Fibroblast of skin of left quadriceps (primary cell): ENCODE measurements at places on chromosomes 11 and 22.

GRCh38 chr11:80241766-80242165, 800.9 kb upstream of the TENM4 start:
- DNase-seq = no peak

- no peak for DNase-seq
These were observed 572.5 kb downstream of the BRD1 start for GRCh38 chr22:49255154-49255553.

DNA sequence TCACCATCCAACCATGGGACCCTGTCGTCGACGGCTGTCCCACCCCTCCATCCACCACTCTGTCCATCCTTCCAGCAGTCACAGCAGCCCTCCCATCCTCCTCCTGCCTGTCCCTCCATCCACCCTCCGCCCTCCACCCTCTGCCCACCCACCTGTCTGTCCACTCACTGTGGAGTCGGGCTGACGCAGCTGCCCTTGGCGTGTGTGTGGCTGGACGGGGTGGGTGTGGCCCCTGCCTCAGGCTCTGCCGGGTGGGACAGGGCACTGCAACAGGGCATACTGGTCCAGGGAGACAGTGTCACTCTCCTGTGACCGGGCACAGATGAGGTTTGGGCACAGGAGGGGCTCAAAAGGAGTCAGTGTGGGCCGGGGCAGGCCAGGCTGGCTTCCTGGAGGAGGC, 1.9 kb downstream of the PKP3 start:
- no peak for DNase-seq

GRCh38 chr22:45424241-45424731, 10.8 kb downstream of the RIBC2 start:
- DNase-seq = no peak

GRCh38 chr11:68749229-68750123, 1.8 kb downstream of the TESMIN start:
- DNase-seq = no peak

- no peak for DNase-seq
These were observed 605.6 kb downstream of the SOX6 start for GRCh38 chr11:15750535-15751308.

GRCh38 chr11:498297-499181, 8.5 kb downstream of the RNH1 start:
- no peak for DNase-seq

DNA sequence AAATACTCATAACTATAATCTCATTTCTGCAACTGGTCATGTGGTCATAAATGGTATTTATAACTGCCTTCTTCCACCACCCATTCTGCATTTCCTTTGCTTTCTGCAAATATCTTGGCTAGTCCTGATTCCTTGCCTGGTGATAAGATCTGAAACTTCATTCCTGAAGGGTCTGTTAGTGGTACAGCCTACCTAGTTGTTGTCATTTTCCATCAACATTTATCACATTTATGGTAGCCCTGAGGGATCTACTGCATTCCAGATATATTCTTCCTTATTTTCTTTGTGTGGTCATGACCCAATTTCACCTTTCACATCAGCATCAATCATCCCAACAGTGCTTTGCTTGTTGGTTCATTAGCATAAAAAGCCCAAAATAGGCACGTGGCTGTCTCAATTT, 50.1 kb downstream of the DDX6 start:
- DNase-seq = no peak

- no peak for DNase-seq
These were observed 1333.9 kb downstream of the BRD1 start for GRCh38 chr22:48493733-48494132.

GRCh38 chr11:82901922-82902485, 468 bp downstream of the DDIAS start:
- no peak for DNase-seq

DNA sequence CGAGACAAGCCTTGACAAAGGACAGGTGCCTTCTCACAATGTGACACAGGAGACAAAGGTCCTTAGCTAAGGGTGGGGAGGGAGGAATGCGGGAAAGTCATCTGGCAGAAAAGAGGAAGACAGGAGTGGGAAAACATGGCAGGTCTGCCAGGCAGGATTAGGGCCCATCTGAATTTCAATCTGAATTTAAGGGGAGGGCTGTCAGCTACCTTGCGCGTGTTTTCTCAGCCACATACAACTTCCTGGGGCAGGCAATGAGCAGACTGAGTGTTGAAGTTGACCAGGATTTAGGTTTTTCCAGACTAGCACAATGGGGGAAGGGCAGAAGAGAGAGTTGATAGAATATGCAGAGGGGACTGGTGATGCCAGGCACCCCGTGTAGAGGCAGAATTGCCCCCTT, 66.7 kb upstream of the LARGE1 start:
- no peak for DNase-seq

- no peak for DNase-seq
These were observed 243.1 kb downstream of the ST3GAL4 start for GRCh38 chr11:126598344-126599216.

- no peak for DNase-seq
These were observed 189.0 kb upstream of the ANO3 start for GRCh38 chr11:26142891-26143290.

GRCh38 chr11:23974051-23974450, 522.8 kb upstream of the LUZP2 start:
- no peak for DNase-seq

GRCh38 chr11:101442171-101442570, 141.6 kb downstream of the TRPC6 start:
- DNase-seq = peak; percentile 21

DNA sequence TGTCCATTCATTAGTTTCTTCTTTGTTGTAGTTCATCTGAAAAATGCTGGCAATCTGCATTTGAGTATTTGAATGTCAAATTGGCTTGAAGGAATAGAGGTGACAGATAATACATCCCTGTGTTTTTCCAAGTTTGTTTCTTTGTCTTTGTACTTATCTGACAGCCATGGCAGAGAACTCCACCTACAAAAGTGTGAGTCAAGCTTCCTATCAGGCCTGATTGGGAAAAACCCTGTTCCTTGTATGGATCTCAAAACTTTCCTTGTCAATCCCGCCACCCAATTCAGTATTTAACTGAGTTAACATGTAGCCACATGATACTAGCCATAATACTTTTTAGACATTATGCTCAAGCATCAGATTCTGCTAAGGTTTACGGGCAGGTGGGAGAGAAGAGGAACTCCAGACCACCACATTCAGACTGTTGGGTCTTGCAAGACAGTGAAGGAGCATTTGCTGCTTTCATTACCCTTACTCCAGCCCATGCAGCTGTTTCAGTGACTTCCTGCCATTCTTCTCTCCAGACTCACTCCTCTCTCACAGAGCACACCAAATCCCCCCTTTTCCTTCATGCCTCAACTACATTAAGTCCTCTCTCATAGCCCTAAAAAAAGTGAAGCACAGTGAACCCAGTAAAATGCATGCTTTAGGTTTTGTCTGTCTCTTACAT, 65.9 kb downstream of the BLID start:
- DNase-seq = no peak

DNA sequence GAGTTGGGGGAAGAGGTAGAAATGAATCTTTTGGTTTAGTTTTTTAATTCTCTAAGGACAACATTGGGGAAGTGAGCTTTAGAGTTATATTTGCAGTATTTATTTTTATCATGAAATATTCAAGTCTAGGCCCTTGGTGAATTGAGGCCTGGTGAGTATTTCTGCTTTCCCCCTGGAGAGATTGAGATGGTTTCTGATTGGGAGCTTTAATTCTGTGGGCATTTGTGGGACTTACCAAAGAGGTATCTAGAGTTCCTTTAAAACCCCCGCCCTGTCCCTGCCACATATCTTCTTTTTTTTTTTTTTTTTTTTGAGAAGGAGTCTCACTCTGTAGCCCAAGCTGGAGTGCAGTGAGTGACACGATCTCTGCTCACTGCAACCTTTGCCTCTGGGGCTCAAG, 9.6 kb downstream of the ACO2 start:
- DNase-seq = no peak

DNA sequence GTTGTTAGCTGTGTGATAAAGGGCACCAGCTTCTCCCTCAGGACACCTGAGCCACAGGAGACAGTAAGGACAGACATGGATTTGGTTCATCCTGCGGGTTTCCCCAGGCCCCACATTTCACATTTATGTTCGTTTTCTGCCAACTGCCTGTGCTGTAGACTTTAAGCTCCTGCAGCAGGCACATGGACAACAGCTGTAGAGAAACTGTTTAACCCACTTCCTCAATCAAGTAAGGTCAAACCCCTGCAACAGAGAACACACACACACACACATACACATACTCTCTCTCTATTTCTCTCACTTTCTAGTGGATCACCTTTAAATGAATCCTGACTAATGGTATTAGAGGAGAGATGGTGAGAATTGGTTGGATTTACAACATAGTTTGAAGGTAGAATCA, 90.7 kb downstream of the C11orf87 start:
- no peak for DNase-seq

DNA sequence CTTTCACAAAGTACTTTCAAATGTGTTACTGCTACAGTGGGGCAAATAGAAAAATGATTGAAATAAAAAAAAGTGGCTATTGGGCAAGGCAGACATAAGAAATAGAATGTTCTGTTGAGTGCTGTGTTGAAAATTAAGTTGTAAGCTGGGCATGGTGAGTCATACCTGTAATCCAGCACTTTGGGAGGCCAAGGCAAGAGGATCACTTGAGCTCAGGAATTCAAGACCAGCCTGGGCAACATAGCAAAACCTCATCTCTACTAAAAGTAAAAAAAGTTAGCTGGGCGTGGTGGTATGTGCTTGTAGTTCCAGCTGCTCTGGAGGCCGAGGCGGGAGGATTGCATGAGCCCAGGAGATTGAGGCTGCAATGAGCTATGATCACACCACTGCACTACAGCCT, 26.9 kb upstream of the LDHA start:
- DNase-seq = no peak

- DNase-seq = peak; percentile 57
These were observed 42.6 kb upstream of the APOA1 start for GRCh38 chr11:116879800-116880625.

GRCh38 chr22:29860006-29860766, 22.1 kb upstream of the ASCC2 start:
- no peak for DNase-seq

- DNase-seq = no peak
These were observed 71.0 kb downstream of the CSTPP1 start for GRCh38 chr11:47007579-47007978.

DNA sequence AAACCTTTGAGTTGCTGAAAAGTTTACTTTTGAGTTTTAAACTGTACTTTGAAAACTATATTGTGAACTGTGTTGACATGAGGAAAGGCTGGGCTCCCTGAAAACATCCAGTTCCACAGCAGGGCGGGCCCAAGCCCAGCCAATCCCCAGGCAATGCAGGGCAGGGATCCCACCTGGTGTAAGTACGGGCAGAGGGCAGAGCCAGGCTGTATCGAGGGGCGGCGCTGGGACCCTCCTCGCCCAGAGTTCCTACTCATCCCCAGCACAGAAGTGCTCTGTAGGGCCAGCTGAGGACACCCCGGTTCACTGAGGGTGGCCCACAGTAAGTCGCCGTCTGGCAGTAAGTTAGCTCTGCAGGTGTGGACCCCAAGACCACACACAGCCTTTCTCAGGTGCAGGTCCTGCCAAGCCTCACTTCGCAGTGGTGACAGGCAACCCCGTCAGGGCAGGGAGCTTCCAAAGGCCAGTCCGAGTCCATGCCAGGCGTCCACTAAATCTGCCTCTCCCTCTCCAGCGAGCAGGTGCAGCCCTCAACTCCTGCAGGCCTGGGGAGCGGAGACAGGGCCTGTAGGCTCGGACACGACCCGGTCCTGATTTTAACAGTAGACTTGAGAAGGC, 6.3 kb downstream of the RASSF7 start:
- DNase-seq = no peak

DNA sequence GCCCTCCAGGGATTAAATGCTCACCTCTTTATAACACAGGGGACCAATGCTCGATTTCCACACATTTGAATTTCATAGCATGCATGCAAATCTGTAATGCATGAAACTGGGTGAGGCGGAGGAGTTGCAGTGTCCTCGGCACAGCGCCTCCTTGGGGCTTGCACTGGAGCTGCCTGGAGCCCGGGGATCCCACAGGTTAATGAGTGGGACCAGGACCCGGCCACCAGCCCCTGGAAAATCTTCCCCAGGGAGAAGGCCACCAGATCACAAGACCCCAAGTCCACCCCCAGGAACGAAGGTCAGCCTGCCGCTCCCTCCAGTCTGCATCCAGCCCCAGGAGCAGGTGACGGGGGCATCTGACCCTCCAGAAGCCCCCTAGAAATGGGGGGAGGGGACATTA, 119.1 kb downstream of the MN1 start:
- DNase-seq = no peak
